ENCODE measurements at places on chromosomes 1 and 21.

GRCh38 chr1:17023573-17023972 lies 11.8 kb upstream of the ATP13A2 start:
- no peak for DNase-seq

DNA sequence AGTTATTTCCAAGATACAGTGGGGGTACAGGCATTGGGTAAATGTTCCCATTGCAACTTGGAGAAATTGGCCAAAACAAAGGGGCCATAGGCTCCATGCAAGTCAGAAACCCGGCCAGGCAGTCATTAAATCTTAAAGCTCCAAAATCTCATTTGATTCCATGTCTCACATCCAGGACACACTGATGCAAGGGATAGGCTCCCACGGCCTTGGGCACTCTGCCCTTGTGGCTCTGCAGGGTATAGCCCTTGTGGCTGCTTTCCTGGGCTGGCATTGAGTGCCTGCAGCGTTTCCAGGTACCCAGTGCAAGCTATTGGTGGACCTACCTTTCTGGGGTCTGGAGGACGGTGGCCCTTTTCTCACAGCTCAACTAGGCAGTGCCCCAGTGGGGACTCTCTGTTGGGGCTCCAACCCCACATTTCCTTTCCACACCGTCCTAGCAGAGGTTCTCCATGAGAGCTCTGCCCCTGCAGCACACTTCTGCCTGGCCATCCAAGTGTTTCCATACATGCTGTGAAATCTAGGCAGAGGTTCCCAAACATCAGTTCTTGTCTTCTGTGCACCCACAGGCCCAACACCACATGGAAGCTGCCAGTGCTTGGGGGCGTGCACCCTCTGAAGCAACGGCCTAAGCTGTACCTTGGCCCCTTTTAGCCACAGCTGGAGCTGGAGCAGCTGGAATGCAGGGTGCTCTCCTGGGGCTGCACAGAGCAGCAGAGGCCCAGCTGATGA lies 67.2 kb downstream of the HS2ST1 start:
- no peak for DNase-seq

- DNase-seq = no peak
Observed at GRCh38 chr1:100750005-100750885, 30.7 kb downstream of the VCAM1 start.

- DNase-seq = no peak
Observed at GRCh38 chr1:247392088-247392487, 23.9 kb upstream of the NLRP3 start.

- DNase-seq = no peak
Observed at GRCh38 chr1:241536304-241536703, 4.1 kb downstream of the KMO start.

- no peak for DNase-seq
Observed at GRCh38 chr1:18764362-18764761, 95.1 kb downstream of the TAS1R2 start.

GRCh38 chr1:20928146-20928545 lies 141.0 kb upstream of the HP1BP3 start:
- no peak for DNase-seq

- DNase-seq = peak; percentile 52
Observed at GRCh38 chr21:45747802-45748445, 104.4 kb downstream of the PCBP3 start.

All from NCI-H510A treated with DMSO at 0.1 percent for 48 hours (cell line).